ENCODE measurements at places on chromosomes 5 and 9. TPM values are rescaled to one million over a fixed set of nuclear protein-coding genes. Genes with fewer than 3 reads are reported as not detected.

Gene ANKRD34B
- not detected for total RNA-seq

GRCh38 chr9:109973336-109973735 lies 193.3 kb downstream of the PALM2AKAP2 start:
- no peak for DNase-seq

Gene PTGDS
- not detected for total RNA-seq

DNA sequence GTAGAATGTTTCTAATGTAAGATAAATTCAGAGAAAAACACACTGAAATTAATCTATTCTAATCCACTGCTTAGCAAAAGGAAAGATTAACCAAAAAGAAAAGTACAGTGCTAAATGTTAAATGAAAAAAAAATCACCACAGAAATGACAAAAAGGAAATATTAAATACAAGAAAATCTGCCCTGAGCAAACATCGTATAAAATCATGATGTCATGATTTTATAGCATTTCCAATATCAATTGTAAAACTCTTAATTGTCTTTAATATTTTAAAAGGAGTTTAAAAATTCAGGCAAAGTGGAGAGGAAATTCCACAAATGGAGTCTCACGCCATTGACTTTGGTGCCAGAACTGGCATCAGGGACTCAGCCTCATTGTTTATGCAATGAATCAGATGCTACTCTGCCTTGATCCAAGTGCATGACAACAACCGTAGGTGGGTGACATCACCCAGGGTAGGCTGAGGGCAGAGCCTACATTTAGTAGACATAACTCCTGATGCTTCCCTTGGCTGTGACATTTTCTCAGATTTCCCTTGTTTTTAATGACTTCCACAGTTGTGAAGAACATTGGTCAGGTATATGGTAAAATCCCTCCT lies 696.8 kb downstream of the SEMA5A start:
- DNase-seq, result no peak

DNA sequence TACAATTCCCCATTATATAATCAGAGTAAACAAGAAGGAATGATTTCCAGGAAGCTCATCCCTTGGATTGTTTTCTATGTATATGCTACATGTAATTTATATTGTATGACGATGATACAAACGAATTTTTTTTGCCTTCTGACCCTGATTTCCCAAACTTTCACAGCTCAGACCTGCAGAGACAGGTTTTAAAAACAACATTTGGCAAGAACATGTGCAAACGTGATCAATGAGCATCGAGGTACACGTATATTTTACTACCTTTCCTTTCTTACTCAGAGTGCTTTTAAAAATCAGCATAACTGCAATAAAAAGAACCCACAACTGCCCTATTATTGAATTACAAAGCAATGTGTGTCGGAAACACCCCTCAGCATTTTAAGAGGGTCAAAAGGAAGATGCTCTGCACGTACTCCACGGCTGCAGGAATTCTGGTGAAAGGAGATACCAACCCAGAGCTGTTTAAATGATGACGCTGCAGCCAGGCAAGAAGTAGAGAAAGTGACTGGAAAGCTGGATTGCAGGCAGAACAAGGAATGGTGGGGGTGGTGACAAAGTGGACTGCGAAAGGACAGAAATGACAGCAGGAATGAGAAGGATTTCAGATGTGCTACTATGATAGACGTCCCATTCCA lies 533.5 kb downstream of the RAB3C start:
- DNase-seq, result no peak

Gene RNF44
- total RNA-seq, result 68.1 TPM

- DNase-seq, result peak; percentile 91
These were observed 75.0 kb downstream of the STK10 start for GRCh38 chr5:172113036-172113435.

Gene TMEM161B
- 21.2 TPM for total RNA-seq

DNA sequence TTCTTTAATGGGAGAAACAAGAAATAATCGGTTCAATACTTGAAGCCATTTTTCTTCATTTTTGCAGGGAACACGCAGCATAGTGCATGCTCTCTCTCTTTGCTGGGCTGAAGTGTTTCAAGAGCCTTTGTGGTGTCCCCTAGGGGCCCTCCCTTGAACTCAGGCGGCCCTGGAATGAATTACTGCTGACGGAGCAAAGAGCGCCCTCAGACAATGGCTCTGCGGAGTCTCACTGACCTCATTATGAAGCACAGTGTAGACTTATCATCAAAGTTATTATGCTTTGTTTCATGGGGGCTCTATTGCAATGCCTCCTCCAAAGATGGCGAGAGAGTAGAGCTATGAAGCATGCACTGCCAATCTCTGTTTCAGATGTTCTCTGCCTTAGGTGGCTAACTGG lies 64.8 kb upstream of the ADCY2 start:
- DNase-seq, result no peak

Gene IFNA21
- not detected for total RNA-seq

DNA sequence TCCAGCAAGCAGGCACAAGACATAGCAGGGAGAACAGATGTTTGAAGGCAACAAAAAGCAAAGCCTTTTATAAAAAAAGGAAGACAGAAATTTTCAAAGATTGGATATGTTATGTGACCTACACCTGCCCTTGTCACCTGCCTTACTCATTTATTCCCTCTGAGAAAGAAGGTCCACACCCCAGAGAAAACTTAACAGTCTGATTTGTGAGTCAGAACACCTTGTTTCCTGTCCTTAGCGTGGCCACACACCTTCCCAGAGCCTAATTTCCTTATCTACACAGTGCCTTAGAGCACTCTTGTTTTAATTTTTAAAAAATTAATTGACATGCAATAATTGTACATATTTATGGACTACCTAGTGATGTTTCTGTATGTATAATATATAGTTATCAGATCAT lies 419.0 kb upstream of the DAB2 start:
- DNase-seq, result no peak

GRCh38 chr5:149235841-149236240 lies 35.8 kb upstream of the AFAP1L1 start:
- DNase-seq, result no peak

- no peak for DNase-seq
These were observed 13.0 kb downstream of the NEK6 start for GRCh38 chr9:124270504-124271335.

Gene MAMDC4
- total RNA-seq, result 14.3 TPM

Gene LMNB1
- total RNA-seq, result 215 TPM

- no peak for DNase-seq
These were observed 1.0 kb upstream of the CORO2A start for GRCh38 chr9:98193336-98193944.

- DNase-seq, result no peak
These were observed 1717.2 kb upstream of the C9orf72 start for GRCh38 chr9:29290516-29290915.

- DNase-seq, result no peak
These were observed 51.0 kb downstream of the TMEM252 start for GRCh38 chr9:68489646-68490045.

DNA sequence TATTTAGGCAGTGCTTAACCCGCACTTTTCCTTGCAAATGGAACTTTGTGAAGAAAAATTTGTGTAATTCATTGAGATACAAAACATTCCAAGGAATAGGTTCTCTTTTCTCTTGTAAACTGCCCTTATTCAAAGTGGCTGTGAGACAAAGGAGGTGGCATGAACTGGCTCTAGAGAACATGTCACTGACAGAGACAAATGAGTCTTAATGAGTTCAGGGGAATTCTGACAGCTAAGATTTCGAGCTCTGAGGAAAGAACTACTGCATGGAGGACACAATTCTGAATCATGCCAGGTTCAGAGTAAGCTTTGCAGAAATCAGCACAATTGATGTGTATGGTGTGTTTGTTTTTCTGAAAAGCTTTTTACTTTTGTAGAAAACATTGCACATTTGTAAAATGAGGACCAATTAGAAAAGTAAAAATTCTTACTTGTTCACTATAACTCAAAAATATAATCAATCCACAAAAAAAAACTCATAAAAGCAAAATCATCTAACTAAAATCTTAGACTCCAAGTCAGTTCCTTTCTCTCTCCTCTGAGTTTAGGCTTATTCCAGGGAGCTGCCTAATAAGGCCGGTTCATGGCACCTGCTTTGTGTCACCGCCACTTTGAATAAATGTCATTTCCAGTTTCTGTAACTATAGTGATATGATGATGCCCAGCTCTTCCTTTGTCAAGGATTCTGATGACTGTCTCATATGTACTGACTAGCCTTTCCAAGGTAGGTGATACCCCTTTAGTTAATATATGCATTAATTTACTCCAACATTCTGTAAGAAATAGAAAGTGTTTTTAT lies 163.2 kb downstream of the HCN1 start:
- DNase-seq, result no peak

GRCh38 chr5:137710086-137710485 lies 25.8 kb downstream of the KLHL3 start:
- no peak for DNase-seq
